ENCODE measurements at places on chromosomes 4 and X.

DNA sequence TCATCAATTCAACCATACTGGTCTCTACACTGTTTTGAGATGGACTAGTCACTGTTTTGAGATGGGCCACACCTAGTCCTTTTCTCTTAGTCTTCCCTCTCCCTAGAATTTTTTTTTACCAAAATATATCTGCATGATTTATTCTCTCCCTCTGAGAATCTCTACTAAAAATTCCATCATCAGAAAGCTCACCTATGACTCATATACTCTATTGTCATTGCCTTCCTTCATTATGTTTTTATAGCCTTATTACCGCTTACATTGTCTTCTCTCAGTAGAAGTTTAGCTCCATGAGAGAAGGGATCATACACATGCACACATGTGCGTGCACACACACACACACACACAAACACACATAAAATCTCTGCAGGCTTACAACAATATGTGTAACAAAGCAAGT, 303.6 kb downstream of the PCDH10 start:
- no peak for DNase-seq

DNA sequence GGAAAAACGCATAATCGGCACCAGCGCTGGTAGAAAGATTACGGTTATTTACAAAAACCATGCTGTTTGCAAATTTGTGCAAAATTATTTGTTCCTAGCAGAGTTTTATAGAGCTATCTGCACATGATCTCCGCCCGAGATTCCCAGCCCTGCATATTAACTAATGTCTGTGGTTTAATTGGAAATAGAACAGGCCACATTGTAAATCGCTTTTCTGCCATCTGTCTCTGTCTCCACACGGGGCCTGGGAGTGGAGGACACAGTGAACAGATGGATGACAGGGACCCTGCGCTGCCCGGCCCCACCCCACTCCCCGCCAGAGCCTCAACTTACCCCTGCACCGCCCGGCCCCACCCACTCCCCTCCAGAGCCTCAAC, 126.9 kb downstream of the FAM53A start:
- DNase-seq, result no peak

GRCh38 chr4:2125831-2126230, 66.7 kb downstream of the NAT8L start:
- DNase-seq, result no peak

DNA sequence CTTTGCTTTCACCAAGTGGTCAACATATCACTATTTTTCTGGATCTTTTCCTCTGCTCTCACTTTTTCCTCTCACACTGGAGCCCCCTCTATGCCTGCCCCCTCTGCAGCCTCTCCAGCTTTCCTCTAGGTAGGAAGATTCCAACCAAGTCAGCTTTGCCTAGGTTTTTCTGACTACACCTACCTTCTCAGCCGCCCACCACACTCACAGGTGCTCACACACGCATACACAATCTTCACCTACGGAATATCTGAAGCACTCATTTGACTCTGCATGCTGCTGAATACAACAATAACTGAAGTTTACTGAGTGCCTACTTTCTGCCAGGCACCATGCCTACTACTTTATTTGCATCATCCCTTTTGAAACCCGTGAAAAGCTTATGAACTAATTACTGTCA, 328.0 kb downstream of the PPP3CA start:
- no peak for DNase-seq

DNA sequence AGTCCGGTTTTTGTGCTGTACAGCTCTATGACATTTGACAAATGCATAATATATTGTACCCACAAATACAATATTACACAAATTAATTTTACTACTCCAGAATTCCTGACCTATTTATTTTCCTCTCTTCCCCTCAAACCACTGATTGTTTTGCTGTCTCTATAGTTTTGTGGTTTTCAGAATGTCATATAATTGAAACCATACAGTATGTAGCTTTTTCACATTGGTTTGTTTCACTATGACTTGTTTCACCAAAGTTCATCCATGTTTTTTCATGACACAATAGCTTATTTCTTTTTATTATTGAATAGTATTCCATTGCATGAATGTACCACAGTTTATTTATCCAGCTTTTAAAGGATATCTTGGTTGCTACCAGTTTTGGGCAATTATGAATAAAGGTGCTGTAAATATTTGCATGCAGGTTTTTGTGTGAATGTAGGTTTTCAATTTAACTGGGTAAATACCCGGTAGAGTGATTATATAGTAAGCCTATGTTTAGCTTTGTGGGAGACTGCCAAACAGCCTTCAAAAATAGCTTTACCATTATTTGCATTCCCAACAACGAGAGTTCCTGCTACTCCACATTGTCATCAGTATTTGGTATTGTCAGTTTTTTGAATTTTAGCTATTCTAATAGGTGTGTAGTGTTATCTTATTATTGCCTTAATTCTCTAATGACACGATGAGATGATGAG, 25.9 kb downstream of the RNF175 start:
- no peak for DNase-seq

- no peak for DNase-seq
Measured at GRCh38 chr4:24973747-24974601, 56.8 kb downstream of the LGI2 start.

- DNase-seq, result peak; percentile 6
Measured at GRCh38 chr4:74934016-74934831, 1.3 kb downstream of the PARM1 start.

DNA sequence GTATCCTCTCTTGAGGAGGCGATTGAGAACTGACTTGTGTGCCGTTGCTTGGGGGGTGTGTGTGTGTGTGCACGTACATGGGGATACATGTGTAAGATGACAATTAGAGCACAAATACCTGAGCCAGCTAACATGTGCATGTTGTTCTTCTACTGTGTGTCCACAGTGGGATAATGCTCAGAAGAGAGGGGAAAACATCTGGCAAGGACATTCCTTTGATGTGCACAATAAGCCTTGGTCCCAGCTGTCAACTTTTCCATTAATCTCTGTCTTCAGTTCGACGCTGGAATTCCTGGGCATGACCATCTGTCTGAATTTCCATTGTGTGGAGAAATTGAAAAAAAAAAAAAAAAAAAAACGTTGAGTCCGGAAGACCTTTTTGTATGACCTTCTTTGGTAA, 592.0 kb upstream of the GALNTL6 start:
- DNase-seq, result no peak

DNA sequence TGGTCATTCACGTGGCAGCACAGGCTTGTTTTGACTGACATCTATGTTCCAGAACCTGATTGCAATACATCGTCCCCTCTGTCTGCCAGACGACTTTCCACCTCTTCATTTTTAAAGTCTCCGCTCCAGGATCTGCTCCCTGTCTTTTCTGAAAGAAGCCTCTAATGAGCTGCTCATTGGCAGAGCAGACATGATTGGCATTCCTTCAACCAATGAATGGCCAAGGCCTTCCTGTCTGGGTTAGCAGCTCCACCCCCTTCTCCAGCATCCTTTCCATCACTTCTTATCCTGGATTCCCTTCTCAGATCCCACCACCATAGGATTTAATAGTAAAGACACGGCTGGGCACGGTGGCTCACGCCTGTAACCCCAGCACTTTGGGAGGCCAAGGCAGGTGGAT, 202.7 kb upstream of the KLF3 start:
- DNase-seq, result no peak

DNA sequence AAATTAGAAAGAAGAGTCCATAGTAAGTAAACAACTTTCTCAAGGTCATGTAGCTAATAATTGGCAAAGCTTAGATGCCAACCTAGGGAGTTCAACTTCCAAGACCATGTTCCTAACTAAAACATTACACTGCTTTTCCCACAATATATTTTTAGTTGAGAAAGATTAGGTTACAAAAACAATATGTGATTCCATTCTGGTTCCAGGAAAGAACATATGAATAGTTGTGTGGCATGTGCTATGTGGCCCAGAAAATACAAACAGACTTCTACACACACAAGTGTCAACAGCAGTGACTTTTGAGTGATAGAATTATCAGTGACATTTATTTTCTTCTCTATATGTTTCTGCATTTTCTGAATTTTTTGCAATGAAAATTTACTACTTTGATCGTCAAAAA, 62.7 kb upstream of the EDNRA start:
- no peak for DNase-seq
